ENCODE measurements at places on chromosomes 3 and 15. TPM values are rescaled to one million over a fixed set of nuclear protein-coding genes. Genes with fewer than 3 reads are reported as not detected.

Gene CCR5
- not detected for total RNA-seq

Gene PLSCR4
- not detected for total RNA-seq

Gene DUOXA2
- not detected for total RNA-seq

Gene KCNMB3
- 0.35 TPM for total RNA-seq

Gene IGSF10
- 0.07 TPM for total RNA-seq
